NCI-H2107 (cell line): ENCODE measurements at places on chromosomes 5 and 9.

GRCh38 chr9:85013703-85014102 is 344.2 kb downstream of the NTRK2 start:
- DNase-seq: no peak

- DNase-seq: no peak
These were observed 639 bp downstream of the EHMT1 start for GRCh38 chr9:137619240-137620047.

GRCh38 chr5:139820130-139820529 is 24.5 kb downstream of the PSD2 start:
- DNase-seq: no peak

- DNase-seq: no peak
These were observed 154.4 kb upstream of the CLINT1 start for GRCh38 chr5:158013303-158013702.

DNA sequence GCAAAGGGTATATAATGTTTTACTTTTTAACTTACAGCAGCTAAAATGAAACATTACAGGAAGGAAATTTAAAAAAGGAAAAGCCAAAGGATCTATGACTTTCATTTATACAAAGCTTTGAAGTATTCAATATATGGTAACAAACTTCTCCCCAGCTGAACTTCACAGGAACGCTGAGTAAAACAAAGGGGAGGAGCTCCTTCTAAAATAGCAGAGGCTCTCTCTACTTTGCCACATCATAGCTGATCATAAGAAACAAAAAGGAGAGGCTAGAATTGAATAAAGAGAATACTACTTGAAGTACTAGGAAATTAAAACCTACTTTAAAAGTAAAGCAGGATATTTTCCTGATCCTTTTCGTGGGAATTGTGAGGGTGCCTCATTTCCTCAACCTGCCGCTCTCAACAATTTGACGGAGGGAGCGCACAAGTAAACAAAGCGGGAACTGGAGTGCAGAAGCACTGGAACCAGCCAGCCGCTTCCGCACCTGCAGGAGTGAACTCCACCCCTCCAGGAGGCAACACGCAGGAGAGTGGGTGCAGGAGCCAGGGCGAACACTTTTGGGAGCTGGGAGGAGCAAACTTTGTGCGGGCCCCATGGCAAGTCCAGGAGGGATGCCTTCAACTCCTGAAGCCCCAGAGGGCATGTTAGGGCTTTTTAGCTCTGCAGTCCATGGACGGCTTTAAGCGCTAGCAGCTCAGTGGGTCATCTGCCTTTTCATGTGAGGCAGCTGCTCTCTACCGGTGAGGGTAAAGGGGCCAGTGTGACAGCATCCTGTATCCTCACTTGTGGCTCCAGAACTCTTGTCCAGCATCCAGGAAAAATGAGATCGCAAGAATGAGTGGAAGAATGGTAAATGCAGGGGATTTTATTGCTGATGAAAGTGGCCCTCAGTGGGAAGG is 757.4 kb downstream of the PTPRD start:
- peak; percentile 41 for DNase-seq

DNA sequence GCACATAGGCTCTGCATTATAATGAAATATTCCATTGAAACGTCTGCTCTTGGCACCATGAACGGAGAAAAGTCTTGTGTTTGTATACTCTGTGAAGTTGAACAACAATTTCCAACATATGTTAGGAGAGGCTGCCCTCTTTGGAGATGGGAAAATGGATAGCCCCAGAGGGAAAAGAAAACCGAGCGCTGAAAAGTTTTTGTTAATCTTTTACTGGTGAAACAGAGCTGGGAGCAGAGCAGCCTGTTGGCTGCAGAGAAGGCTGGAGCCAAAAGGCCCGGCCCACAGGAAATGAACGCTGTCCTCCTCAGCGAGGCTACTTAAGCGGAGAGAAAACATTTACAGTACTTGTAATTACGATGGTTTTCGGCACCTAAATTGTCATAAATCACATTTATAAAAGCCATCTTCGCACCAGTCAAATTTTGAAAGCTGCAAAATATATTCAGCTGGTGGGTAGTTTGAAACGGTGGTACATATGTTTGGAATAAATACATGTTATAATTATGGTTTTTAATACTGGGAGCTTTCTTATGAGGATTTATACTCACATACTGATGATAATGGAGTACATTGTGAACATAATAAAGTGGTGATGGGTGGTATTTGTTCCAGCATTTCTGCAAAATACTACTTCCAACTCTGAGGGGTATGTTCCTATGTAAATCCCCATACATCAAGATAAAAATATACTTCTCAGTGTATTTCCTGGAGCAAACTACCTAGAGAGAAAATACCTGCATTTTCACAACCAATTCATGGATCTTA is 129.6 kb upstream of the CNTLN start:
- DNase-seq: no peak
